CD4-positive, CD25-positive, alpha-beta regulatory T cell (primary cell): ENCODE measurements at places on chromosomes 12 and 14. TPM values are rescaled to one million over a fixed set of nuclear protein-coding genes. Genes with fewer than 3 reads are reported as not detected.

DPPA3 gene
- not detected for polyA plus RNA-seq

TESPA1 gene
- 78.0 TPM for polyA plus RNA-seq

- no peak overlapping the region for H3K27ac ChIP-seq
- H3K4me1 ChIP-seq = no peaks in the 10 kb centered on the region
- no peaks in the 10 kb centered on the region for H3K27me3 ChIP-seq
These were observed 266.2 kb upstream of the PELI2 start for GRCh38 chr14:55851961-55852360.

DNA sequence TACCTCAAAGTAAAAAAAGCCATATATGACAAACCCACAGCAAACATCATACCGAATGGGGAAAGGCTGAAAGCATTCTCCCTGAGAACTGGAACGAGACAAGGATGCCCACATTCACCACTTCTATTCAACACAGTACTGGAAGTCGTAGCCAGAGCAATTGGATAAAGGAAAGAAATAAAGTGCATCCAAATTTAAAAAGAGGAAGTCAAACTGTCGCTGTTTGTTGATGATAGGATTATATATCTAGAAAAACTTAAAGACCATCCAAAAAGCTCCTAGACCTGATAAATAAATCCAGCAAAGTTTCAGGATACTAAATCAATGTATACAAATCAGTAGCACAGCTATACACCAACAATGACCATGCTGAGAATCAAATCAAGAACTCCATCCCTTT lies 5.2 kb downstream of the NDUFA12 start:
- no peak overlapping the region for H3K27ac ChIP-seq
- no peak for DNase-seq
- peaks cover 31% of the 10 kb centered on the region for H3K4me1 ChIP-seq
- no peaks in the 10 kb centered on the region for H3K27me3 ChIP-seq

CLEC2B gene
- polyA plus RNA-seq = 55.3 TPM

GRCh38 chr14:100735271-100735670 lies 8.6 kb downstream of the DLK1 start:
- H3K27me3 ChIP-seq = no peaks in the 10 kb centered on the region
- no peak overlapping the region for H3K4me3 ChIP-seq
- H3K4me1 ChIP-seq = no peaks in the 10 kb centered on the region
- no peak for DNase-seq
- H3K36me3 ChIP-seq = no peaks in the 10 kb centered on the region
